ENCODE measurements at places on chromosomes 2 and 18.
A peak's percentile ranks its signal among the peaks of the same experiment; 100 is the strongest.

GRCh38 chr2:9554921-9555296 lies 721 bp downstream of the ADAM17 start:
- DNase-seq: peak; percentile 81

GRCh38 chr2:20977520-20978180 lies 66.2 kb downstream of the APOB start:
- DNase-seq: no peak

- peak; percentile 90 for DNase-seq
These were observed 280 bp upstream of the CYP1B1 start for GRCh38 chr2:38076152-38076709.

GRCh38 chr2:36125702-36126101 lies 229.9 kb upstream of the CRIM1 start:
- no peak for DNase-seq

DNA sequence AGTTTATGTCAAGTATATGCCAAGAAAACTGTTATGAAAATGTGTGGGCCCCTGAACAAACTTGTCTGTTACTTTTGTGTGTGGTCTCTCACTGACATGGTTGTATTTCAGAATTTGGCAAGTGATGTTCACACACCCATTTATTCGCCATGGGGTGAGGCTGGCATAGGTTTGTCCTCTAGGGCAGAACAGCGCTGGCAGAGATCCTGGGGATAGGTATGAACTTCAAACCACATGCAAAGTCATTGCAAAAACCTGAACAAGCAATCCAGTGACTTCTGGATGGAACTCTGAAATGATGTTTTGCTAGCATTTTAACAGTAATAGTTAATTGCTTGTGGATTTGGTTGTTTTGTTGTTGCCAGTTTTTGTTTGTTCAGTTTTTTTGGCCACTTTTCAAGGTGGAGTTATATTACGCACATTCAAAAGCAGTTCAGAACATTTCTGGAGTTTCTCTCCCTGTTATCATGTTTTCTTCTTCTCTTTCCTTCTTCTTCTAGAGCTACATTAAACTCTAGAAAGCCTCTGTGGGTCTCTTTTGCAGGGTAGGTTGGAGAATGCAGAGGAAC lies 78.5 kb downstream of the MDH1 start:
- DNase-seq: no peak

- DNase-seq: no peak
These were observed 206.4 kb upstream of the ARL4C start for GRCh38 chr2:234703258-234703657.

DNA sequence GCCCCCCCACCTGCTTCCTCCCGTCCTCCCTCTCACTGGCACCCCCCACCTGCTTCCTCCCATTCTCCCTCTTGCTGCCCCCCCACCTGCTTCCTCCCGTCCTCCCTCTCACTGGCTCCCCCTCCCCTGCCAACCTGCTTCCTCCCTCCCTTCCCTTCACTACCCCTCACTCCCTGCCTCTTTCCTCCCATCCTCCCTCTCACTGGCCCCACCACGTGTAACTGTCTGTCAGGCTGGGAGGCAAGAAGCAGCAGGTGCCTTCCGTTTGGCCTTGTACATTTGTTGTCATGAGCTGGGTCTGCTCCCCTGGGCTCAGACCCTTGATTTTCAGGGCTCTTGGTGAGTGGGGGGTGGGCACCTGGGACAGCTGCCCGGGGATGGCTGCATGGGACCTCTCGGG lies 19.1 kb downstream of the RTP5 start:
- DNase-seq: no peak

GRCh38 chr2:145799595-145800108 lies 1279.7 kb upstream of the ZEB2 start:
- DNase-seq: no peak

GRCh38 chr2:112187046-112187715 lies 49.0 kb downstream of the FBLN7 start:
- DNase-seq: no peak

DNA sequence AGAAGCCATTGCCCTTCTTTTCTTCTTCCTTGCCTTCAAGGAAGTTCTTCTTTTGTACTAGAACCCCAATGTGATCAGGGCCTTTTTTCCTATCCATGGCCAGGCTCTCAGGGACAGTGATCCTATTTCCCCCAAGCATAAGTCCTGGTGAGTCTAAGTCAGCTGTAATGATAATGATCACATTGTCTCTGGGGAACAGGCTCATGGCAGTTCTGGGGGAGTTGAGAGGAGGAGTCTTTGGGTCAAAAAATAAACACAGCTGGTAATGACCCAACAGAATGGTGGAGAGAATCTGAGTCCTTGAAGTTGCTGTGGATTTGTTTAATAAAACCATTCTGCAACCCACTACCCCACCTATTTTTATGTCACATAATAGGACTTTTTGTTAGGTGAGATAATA lies 96.6 kb downstream of the SOCS6 start:
- DNase-seq: no peak

GRCh38 chr2:172082105-172082943 lies 3.0 kb upstream of the DLX1 start:
- DNase-seq: no peak

GRCh38 chr2:112701052-112701451 lies 19.8 kb upstream of the NT5DC4 start:
- DNase-seq: no peak

DNA sequence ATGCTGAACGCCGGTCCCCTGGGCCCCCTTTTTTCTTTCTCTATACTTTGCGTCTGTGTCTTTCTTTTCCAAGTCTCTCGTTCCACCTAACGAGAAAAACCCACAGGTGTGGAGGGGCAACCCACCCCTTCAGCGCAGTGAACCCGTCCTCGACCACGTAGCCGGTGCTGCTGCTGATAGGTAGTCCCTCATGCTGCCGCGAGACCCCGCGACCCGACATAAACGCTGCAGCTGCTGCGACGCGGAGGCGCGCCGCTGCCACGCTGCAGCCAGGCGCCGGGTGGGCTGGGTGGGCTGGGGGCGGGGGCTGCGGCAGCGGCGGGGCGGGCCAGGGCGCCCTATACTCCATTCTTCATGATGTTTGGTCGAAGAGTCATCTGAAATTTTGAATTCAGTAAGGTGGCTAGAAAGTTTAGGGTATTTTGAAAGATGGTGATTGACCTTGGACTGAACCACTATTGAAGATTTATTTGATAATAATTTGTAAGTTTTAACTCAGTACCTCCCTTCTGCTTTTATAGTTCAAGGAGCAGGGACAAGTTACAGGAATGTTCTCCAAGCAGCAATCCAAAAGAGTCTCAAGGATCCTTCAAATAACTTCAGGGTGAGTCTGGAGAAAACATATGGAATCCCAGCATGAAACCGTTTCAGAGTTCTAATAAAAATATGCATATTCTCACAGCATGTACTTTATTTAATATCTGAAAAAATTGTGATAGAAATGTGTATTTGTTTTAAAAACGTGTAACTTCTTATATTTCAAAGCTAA lies 24.1 kb downstream of the CFLAR start:
- no peak for DNase-seq

DNA sequence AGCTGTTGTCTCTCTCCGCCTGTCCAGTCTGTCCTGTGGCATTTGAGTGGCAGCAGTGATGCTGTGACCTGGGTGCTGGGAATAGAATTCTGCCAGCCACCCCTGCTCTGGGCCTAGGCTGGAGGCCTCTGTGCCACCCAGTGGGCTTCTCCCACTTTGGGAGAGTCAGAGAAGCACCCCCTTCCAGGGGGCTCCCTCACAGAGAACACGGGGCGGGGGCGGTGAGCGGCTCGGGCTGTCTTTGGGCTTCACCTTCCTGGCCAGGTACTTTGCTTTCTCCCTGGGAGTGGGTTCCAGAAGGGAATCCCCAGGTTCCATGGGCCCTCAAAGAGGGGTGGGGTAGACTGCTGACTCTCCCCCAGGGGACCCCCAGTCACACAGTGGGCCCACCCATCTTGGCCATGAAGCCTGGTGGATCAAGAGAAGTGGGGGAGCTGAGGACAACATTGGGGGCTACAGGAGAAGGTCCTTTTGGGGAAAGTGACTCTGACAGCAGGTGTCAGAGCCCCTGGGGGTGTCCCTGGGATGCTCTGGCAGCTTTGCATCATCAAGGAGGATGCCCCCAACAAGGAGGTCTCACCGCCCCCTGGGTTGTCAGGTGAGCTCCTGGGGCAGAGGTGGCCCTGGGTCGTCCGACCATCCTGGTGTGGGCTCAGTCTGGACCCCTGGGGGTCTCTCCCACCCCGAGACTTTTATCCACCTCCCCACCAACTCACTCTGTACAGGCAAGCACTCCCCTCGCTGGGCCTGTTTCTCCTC lies 18.8 kb upstream of the BOK start:
- no peak for DNase-seq

- no peak for DNase-seq
These were observed 10.5 kb downstream of the IL1R2 start for GRCh38 chr2:102002228-102002627.

- DNase-seq: peak; percentile 31
These were observed 245.2 kb upstream of the GULP1 start for GRCh38 chr2:188046437-188046836.

DNA sequence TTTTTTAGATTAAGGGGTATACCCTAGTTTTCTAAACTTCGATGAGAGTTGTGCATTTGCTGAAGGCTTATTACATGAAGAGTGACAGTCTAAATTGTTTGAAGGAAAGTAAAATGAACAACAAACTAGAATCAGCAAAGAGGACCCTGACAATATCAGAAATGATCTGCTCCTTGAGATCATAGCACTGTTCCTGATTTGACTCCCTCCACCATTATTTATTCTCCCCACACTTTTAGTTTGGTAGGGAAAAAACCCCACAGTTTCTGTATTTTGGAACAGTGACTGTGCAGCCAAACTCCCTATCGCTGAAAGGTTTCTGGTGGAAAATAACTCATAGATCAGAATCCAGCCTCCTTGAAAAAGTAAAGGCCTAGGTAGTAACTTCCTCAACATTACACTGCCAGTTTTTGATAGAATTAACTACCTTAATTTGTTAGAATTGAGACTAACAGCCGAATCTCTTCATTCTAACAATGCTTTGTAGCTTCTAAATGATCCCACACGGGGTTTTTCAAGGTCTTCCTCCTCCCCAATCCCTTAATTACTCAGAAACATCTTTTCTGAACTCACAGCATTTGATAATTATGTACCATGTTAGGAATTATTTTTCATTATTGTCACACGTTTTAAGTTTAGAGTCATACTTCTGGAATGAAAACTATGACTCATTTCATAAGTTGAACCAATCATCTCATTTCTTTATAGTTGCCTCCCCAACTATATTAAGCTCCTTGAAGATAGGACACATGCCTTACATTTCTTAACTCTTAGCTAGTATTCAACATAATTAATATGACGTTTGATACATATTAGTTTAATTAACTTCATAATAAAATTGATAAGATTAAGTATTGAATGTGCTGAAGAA lies 2.9 kb downstream of the MYL12A start:
- DNase-seq: peak; percentile 72

GRCh38 chr18:46627136-46627535 lies 29.9 kb downstream of the LOXHD1 start:
- DNase-seq: no peak

DNA sequence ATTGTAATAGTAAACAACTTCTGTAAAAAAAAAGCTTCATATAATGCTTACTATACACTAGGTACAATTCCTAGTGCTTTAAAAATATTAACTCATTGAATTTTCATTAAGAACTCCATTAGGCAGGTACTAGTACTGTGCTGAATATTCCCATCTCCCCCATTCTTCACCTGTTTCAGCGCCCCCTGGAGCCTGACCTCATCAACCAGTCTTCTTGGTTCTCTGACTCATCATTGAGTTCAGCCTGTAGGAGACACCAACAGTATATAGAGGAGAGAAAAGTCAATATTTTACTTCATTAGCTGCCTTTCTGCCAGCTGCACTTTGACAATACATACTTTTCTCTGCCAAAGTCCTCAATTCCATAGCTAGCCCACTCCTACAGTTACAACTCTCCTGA lies 1009.9 kb upstream of the KLHL29 start:
- no peak for DNase-seq

GRCh38 chr2:168355121-168355520 lies 101.0 kb upstream of the CERS6 start:
- no peak for DNase-seq

- no peak for DNase-seq
These were observed 415.3 kb upstream of the ID2 start for GRCh38 chr2:8266563-8266962.

- peak; percentile 67 for DNase-seq
These were observed 78.6 kb downstream of the SCG2 start for GRCh38 chr2:223523551-223524001.

GRCh38 chr2:32838418-32838817 lies 108.3 kb upstream of the LTBP1 start:
- DNase-seq: no peak

GRCh38 chr2:147485210-147485851 lies 359.5 kb upstream of the ACVR2A start:
- no peak for DNase-seq

DNA sequence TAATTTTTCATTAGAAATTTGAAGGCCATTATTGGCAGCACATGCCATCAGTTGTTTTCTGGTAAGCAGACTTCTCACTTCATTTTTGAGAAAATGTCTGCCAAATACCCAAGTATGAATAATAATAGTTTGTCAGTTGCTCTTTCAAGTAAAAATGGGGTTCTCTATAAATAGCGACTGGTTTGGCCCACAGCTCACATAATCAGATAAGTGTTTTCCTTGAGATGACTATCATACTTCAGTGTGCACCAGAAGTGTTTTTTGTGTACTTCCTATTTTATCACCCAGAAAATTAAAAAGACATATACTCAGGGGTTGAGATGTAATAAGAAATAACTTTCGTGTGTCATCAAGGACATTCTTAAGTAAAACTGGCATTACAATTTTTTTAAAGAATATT lies 147.1 kb downstream of the PHLPP1 start:
- no peak for DNase-seq

DNA sequence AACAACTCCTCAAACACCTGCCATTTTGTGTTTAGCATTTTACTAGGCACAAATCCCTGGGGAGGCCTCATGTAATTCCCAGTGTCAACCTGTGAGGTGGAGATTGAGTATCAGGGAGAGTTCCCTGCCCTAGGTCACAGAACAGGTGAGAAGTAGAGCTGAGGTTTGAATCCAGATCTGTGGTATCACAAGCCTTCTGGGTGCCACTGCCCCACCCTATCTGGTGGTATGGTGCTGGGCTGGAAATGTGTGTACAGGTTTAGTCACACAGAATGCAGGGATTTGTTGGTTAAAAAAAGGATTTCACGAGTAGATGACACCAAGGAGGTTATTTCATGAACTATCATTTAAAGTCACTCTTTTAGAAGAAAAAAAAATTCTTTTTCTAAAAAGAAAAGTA lies 35.7 kb upstream of the PKDCC start:
- DNase-seq: no peak

DNA sequence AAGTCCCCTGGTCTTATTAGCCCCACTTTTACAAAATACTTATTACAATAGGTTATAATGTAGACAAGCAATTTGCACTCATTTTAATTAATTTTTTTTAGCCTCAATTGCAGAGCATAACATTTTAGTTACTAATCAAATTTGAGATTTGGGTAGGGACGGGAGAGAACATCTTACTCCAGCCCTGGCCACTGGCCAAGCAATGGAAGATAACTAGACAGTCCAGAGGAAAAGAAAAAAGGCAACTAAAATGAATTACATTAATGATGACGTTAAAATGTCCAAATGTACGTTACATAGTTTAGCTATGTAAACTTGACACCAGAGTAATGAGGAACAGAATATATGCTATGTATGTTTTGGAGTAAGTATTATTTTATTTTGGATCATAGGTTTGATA lies 11.0 kb upstream of the CAVIN2 start:
- DNase-seq: no peak

GRCh38 chr18:24928301-24928878 lies 423.6 kb downstream of the ZNF521 start:
- no peak for DNase-seq

- DNase-seq: no peak
These were observed 312 bp downstream of the NR4A2 start for GRCh38 chr2:156332284-156332533.

Measured in astrocyte of the spinal cord (primary cell).